Right atrium auricular region (tissue), 2 donors: ENCODE measurements at places on chromosomes 6 and 20. TPM values are rescaled to one million over a fixed set of nuclear protein-coding genes. Genes with fewer than 3 reads are reported as not detected.

The SERAC1 gene
- total RNA-seq, result 5.8 TPM

The DSTN gene
- 585 TPM for total RNA-seq

The GSTA3 gene
- not detected for total RNA-seq

The KAT14 gene
- total RNA-seq, result 8.0 TPM

The SEL1L2 gene
- total RNA-seq, result not detected

The MEA1 gene
- total RNA-seq, result 50.3 TPM

The FHL5 gene
- total RNA-seq, result 0.35 TPM

GRCh38 chr6:24415753-24416152 is 13.0 kb downstream of the MRS2 start:
- H3K27ac ChIP-seq, result no peak overlapping the region
- H3K4me1 ChIP-seq, result no peaks in the 10 kb centered on the region
- H3K4me3 ChIP-seq, result no peak overlapping the region
- H3K27me3 ChIP-seq, result no peaks in the 10 kb centered on the region

DNA sequence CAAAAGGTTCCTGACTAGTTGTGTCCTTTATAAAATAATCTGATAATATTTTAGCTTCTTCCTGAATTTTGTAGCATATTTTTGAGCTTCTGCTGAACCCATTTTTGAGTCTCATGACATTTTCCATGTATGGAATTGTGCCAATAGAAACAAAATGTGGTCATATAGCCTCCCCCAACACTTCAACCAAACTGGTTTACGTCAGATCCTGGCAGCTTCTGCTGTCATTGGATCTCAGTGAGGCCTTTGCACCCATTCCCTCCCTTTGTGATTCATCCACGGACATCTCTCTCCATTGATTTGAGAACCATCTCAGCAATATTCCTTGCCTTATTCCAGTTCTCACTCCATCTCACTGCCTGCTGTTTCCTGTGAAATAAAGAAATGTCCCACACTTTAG is 166.0 kb upstream of the PROKR2 start:
- no peaks in the 10 kb centered on the region for H3K36me3 ChIP-seq
- no peak overlapping the region for H3K4me3 ChIP-seq
- no peak for DNase-seq
- no peak overlapping the region for H3K27ac ChIP-seq
- H3K4me1 ChIP-seq, result no peaks in the 10 kb centered on the region
- no peaks in the 10 kb centered on the region for H3K27me3 ChIP-seq

GRCh38 chr20:39873286-39873685 is 815.8 kb downstream of the MAFB start:
- no peaks in the 10 kb centered on the region for H3K27me3 ChIP-seq
- H3K4me1 ChIP-seq, result no peaks in the 10 kb centered on the region
- no peak overlapping the region for H3K4me3 ChIP-seq
- no peaks in the 10 kb centered on the region for H3K36me3 ChIP-seq
- DNase-seq, result no peak

- H3K36me3 ChIP-seq, result no peaks in the 10 kb centered on the region
- H3K4me1 ChIP-seq, result no peaks in the 10 kb centered on the region
- H3K27ac ChIP-seq, result no peak overlapping the region
- H3K4me3 ChIP-seq, result no peak overlapping the region
- no peak for DNase-seq
Measured at GRCh38 chr6:89974834-89975233, 80.6 kb downstream of the GJA10 start.

DNA sequence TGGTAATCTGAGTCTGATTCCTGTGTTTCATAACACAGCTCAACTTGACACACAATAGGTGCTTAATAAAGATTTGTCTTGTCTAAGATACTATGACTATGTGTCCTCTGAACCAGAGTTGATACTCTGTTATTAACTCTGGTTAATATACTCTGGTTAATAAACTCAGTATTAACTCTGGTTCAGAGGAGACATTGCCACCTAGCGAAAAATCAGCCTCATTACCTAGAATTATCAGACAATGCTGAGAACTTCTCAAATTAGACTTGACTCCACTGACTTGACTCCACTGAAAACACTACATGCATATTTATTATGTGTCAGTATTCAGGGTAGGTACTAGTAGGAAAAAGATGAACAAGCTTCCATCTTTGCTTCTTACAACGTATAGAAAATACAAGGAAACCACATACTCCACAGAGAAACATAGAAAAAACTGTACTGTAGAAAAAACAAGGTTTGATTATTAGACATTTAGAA is 73.9 kb downstream of the AHI1 start:
- no peak overlapping the region for H3K4me3 ChIP-seq
- H3K36me3 ChIP-seq, result no peaks in the 10 kb centered on the region
- H3K4me1 ChIP-seq, result no peaks in the 10 kb centered on the region

DNA sequence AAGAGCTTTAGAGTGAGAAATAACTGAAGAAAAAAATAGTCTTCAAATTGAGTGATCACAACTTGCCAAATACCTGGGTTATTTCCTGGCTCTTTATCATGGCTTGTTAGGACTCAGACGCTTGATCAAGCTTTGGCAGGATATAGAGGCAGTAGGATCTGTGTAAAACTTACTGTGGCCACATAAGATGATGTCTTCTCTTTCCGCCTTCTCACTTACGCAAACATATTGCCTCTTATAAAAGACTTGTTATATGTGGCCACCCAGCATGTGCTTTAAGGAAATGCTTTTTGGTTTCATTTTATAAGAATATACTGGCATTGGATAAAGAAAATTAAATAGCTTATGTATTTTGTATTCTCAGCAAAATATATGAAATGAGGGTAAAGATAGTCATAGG is 101.8 kb upstream of the AKIRIN2 start:
- no peak overlapping the region for H3K27ac ChIP-seq
- H3K36me3 ChIP-seq, result no peaks in the 10 kb centered on the region
- H3K27me3 ChIP-seq, result no peaks in the 10 kb centered on the region
- H3K4me1 ChIP-seq, result no peaks in the 10 kb centered on the region

GRCh38 chr6:583635-584034 is 73.3 kb downstream of the HUS1B start:
- H3K27ac ChIP-seq, result no peak overlapping the region
- H3K4me3 ChIP-seq, result no peak overlapping the region
- H3K27me3 ChIP-seq, result no peaks in the 10 kb centered on the region

- H3K4me1 ChIP-seq, result peaks cover 4% of the 10 kb centered on the region
- H3K4me3 ChIP-seq, result peak overlapping the region; percentile 50
- no peaks in the 10 kb centered on the region for H3K27me3 ChIP-seq
- H3K36me3 ChIP-seq, result no peaks in the 10 kb centered on the region
- H3K27ac ChIP-seq, result no peak overlapping the region
Measured at GRCh38 chr6:100228437-100228833, 234.4 kb upstream of the MCHR2 start.

GRCh38 chr20:20331156-20331555 is 36.7 kb upstream of the INSM1 start:
- no peaks in the 10 kb centered on the region for H3K4me1 ChIP-seq
- no peak overlapping the region for H3K4me3 ChIP-seq
- no peak overlapping the region for H3K27ac ChIP-seq
- H3K27me3 ChIP-seq, result no peaks in the 10 kb centered on the region
- no peaks in the 10 kb centered on the region for H3K36me3 ChIP-seq

DNA sequence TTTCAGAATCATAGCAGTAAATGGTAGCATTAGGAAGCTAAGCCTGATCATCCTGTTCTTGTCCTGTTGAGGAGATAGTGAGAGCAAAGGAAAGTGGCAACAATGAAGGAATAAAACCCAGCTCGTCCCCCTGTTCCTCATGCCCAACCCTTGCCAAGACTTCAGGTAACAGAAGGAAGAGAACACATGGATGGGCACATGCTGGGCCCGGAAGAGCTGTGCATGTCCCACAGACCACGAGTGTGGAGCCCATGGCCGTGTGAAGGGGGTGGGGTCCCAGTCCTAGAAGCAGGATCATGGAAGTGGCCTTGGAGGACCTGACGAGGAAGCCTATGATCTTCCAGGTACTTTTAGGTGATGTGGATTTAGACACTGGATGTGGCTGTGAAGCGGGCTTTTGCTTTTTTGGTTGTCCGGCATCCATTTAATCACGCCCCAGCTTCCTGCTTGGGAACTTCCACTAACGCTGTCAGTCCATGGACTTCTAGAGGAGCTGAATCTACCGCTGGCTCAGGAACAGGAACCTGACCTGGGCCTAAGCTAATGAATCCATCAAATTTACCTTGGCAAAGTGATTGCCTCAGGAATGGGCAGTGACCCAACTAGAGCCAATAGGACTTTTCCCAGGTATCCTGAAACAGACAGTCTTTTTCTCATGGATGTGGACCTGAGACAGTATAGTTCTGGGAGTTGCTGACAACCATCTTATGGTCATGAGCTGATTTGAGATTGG is 79.3 kb upstream of the ARMC2 start:
- peaks cover 9% of the 10 kb centered on the region for H3K4me1 ChIP-seq
- H3K27me3 ChIP-seq, result no peaks in the 10 kb centered on the region
- H3K4me3 ChIP-seq, result no peak overlapping the region
- H3K27ac ChIP-seq, result no peak overlapping the region

GRCh38 chr6:148999929-149000468 is 253.2 kb downstream of the UST start:
- peak overlapping the region; percentile 15 for H3K27ac ChIP-seq
- H3K27me3 ChIP-seq, result no peaks in the 10 kb centered on the region
- no peak overlapping the region for H3K4me3 ChIP-seq
- peaks cover 12% of the 10 kb centered on the region for H3K4me1 ChIP-seq
- no peaks in the 10 kb centered on the region for H3K36me3 ChIP-seq
- DNase-seq, result peak; percentile 83

- peaks cover 8% of the 10 kb centered on the region for H3K4me1 ChIP-seq
- no peaks in the 10 kb centered on the region for H3K36me3 ChIP-seq
- no peak overlapping the region for H3K4me3 ChIP-seq
- no peak for DNase-seq
Measured at GRCh38 chr20:64121586-64121985, 14.2 kb upstream of the NPBWR2 start.

DNA sequence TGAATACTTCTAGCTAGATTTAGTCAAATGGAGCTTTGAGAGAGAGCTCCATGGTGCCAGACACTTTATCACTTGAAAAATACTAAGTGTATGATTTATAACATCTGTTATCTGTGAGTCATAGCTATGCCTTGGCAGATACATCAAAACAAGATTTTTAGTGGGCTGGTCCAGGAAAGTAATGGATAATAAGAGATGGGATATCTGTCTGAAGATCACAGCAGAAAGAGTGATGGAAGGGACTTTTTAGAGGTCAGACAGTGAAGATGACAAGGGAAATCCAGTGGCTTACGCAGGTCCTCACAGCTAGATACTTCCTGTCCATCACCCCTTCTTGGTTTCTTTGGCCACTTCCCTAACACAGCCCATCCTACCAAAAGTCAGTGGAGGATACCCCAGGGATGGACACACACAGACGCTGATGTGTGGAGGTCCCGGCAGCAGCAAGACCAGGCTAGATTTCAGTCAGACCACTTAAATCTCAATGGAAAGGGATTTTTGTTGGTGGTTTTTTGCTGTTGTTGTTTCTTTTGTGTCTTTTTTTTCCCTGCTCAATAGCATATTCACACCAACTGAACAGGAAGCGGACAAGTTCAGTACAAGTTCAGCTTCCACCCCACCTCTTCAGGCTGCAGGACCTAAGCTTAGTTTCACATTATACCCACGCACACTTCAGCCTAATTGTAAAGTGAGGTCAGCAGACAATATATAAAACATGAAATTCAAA is 209.3 kb downstream of the ALDH8A1 start:
- no peaks in the 10 kb centered on the region for H3K36me3 ChIP-seq
- no peak for DNase-seq
- H3K27me3 ChIP-seq, result no peaks in the 10 kb centered on the region
- H3K27ac ChIP-seq, result no peak overlapping the region
- no peaks in the 10 kb centered on the region for H3K4me1 ChIP-seq

- H3K27ac ChIP-seq, result no peak overlapping the region
- H3K27me3 ChIP-seq, result no peaks in the 10 kb centered on the region
- H3K4me1 ChIP-seq, result no peaks in the 10 kb centered on the region
- H3K4me3 ChIP-seq, result no peak overlapping the region
Measured at GRCh38 chr6:49776444-49776843, 10.6 kb downstream of the PGK2 start.

DNA sequence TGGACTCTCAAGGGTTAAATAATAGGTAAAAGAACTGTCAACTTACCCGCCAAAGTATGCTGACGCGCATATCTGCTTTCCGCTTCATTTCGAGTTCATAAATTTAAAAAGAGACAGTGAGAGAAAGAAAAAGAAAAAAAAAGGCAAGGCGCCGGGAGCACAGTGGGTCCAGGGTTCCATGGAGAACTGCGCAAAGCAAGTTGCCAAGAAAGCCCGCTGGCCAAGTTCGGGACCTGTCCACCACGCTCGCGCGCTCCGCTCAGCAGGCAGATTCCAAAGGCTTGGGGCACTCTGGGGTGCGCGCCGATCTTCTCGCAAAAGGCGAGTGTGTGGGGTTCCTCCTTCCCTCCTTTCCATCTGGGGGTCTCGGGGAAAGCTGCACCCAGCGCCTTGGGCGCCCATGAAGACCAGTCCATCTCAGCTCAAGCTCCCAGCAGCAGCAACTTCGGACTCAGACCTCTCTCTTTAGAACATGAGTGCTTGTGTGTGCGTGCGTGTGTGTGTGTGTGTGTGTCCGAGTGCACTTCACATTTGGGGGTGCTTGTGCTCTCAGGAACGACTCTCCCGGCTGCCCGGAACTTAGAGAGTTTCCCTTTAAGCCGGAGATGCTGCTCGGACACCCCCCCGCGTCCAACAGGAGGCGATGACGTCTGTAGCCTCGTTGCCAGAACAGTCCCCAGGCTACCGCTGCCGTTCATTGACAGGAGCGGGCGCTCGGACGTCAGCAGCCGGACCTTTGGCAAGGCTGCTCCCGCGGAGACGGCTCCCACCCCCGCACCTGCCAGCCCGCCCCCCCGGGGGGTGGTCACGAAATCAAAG is 180.0 kb downstream of the TBXT start:
- DNase-seq, result peak; percentile 90
- peak overlapping the region; percentile 42 for H3K4me3 ChIP-seq
- no peaks in the 10 kb centered on the region for H3K36me3 ChIP-seq
- peaks cover 7% of the 10 kb centered on the region for H3K27me3 ChIP-seq
- H3K4me1 ChIP-seq, result peaks cover 29% of the 10 kb centered on the region

DNA sequence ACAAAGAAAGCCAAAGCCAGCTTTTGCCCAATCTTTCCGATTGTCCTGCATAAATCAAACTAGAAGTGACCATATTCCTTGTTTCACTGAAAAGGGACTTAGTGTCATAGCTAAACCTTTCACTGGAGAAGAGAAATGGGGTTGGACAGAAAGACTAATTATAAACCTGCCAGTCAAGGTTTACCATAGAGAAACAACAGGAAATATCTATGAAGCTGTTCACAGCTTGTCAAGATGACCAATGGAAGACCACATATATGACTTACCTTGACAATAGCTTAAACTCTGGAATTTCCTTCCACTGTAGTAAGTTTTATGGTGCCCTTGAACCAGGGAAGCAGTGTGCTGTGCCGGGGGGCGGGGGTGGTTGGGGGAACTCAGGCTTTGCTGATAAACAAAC is 107.7 kb upstream of the PHACTR1 start:
- no peaks in the 10 kb centered on the region for H3K4me1 ChIP-seq
- DNase-seq, result no peak
- H3K27me3 ChIP-seq, result no peaks in the 10 kb centered on the region

GRCh38 chr6:24517659-24518543 is 23.1 kb downstream of the ALDH5A1 start:
- no peak overlapping the region for H3K27ac ChIP-seq
- no peaks in the 10 kb centered on the region for H3K27me3 ChIP-seq
- H3K4me3 ChIP-seq, result no peak overlapping the region
